ENCODE measurements at places on chromosomes 6 and 20.

DNA sequence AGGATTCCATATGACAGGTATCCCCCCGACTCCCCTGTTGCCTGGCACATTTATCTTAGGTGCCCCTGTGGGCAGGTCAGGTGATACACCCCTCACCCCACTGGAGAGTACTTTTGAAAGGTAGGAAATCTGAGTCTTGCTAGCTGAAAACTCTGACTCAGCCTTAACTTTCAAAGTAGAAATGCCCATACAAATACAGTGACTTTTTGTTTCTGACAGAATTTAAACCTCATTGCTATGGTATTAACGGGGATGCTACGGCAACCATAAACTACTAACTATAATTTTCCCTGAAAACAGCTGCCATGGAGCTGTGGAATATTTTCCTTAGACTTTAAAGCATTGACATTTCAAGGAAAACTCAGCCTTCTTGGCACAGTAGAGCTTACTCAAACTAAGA, 536.0 kb downstream of the RFPL4B start:
- DNase-seq, result no peak

DNA sequence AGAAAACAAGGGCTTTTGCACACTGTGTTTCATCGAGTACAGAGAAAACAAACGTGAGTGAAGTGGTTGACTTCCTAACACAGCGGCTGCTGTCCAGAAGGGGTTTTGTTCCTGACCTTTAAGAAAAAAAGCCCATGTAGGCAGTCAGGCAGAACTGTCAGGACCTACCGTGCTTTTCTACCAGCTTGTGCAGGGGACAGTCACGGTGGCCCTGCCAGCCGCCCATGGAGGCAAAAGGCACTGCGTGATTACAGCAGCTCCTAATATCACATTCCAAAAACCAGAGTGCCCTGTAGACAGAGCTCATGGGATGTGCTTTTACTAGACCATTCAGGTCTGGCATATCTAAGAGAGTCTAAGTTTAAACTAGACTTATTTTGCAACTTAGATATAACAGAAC, 12.2 kb downstream of the TNFAIP3 start:
- DNase-seq, result no peak

DNA sequence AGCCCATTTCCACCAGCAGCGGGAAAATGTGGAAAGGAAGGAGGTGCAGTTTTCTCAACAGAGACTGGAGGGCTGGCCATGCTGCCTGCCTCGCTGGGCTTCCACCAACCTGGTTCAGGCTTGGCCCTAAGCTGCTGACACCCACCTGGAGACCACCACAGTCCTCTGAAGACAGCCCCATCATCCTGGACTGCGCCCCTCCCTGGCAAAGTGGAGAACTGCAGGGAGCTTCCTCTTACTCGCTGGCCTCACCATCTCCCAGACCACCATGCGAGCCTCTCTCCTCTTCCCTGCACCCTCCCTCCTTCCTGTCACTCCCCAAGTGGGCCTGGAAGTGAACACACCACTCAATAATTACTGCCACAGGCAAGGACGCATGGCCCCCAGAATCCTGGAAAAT, 71.5 kb downstream of the PSMG4 start:
- DNase-seq, result no peak

DNA sequence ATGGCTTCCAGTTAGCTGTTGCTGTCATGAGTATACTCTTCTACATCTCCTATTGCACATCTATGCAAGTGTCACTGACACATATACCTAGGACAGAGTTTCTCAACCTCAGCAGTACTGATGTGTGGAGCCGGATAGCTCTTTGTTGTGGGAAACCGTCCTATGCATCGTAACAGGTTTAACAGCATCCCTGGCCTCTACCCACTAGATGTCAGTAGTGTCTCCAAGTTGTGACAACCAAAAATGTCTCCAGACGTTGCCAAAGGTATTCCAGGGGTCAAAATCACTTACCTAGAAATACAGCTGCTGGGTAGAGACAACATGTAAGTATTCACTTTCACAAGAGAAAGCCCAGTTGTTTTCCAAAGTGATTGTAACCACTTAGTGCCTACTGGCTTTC, 637.6 kb downstream of the RNF144B start:
- no peak for DNase-seq

- DNase-seq, result no peak
Measured at GRCh38 chr6:120871416-120872261, 462.6 kb downstream of the TBC1D32 start.

DNA sequence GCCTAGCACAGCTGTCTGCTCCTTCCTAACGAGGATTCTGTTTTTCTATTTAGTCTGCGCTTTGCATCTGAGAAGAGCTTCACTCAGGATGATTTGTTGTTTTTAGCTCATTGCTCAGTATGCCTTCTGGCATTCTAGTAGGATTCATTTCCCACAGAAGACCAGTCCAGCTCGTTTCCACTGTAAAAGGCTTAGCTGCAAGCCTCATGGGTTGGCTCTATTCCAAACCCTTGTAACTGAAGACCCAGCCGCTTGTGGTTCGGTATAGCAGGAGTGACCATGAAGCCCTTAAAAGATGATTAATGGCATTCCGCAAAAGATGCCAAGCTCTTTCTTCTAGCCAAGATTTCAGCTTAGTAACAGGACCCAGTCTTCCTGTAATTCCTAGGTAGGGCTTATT, 7.2 kb downstream of the ADGRF1 start:
- no peak for DNase-seq

DNA sequence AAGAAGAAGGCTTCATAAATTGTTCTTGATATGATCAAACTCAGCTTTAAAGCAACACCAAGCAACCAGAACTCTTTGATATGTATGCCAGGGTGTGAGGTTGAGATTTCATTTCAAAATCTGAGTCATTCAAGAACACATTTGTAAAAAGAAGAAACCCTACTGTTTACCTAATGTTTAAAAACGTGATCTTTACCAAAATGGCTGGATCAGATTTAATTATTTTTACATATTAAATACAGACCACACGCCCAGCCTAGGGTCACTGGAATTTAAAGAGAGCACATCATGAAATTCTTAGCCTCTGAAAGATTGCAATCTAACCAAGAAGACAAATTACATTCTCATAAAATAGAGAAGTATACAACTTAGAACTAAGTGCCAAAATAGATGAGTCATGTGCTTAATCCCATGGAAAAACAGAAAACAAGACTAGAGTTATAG, 206.8 kb upstream of the SMLR1 start:
- no peak for DNase-seq

- peak; percentile 6 for DNase-seq
Measured at GRCh38 chr20:18258126-18258860, 30.0 kb upstream of the ZNF133 start.

- no peak for DNase-seq
Measured at GRCh38 chr20:60649541-60649940, 602.5 kb upstream of the CDH4 start.

DNA sequence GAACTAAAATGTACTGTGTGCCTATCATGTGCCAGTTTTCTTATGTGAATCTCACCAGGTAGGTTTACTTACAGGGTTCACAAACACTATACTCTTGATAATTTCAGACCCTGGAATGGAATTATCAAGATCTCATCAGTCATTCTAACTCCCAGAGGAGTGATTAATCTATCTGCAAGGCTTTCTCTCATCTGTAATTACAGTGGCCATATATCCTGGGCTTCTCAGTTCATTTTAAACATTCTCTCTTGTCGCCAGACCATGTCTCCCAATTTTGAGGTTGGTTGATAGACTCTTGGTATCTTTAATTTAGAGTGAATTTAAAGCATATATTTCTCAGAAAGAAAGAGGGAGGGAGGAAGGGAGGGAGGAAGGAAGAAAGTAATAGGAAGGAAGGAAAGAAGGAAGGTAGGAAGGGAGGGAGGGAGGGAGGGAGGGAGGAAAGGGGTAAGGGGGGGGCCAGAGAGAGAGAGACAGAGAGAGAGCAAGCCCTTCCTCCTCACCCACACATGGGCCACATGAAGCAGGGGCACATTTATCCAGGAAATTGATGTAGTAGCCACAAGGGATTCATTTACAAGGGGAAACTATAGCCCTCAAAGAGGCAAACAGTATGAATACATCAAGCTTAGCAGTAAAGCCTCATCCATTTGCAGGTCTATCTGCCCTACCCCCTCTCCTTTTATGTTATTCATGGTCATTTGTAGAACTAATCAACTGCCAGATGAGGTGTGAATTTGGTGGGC, 25.8 kb upstream of the NRSN1 start:
- DNase-seq, result no peak

DNA sequence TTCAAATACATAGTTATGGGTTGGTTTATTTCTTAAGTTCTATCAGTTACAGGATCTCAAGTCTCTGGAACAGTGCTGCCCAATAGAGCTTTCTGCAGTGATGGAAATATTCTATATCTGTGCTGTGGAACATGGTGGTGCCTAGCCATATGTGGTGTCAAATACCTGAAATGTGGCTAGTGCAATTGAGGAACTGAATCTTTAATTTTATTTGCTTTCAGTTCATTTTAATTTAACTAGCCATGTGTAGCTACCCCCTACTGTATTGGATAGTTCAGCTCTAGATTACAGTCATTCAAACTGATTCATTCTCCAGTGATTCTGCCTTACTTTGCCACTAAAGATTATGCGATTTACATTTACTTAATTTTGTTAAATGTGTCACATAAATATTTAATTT, 503.2 kb downstream of the CDKAL1 start:
- DNase-seq, result no peak

- no peak for DNase-seq
Measured at GRCh38 chr20:20897922-20898321, 185.5 kb upstream of the RALGAPA2 start.

DNA sequence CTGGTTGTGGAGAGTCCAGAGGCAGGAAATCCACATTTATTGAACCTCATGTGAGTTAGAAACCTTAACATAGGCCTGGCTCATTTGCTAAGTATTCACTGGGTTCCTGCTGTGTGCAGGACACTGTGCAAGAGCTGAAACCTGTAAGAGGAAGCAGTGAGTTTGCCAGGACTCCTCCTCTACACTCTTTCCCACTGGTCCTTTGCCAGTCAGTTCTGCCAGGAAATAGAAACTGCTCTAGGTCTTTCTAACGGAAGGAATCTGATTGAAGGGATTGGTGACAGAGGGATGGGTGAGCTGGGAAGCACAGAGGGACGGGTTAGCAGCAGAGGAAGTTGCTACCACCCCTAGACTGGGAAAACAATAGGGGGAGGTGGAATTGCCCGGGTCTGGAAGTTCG, 234.2 kb upstream of the ECI2 start:
- no peak for DNase-seq

GRCh38 chr6:41284726-41285125, 1.8 kb downstream of the TREM1 start:
- DNase-seq, result no peak

DNA sequence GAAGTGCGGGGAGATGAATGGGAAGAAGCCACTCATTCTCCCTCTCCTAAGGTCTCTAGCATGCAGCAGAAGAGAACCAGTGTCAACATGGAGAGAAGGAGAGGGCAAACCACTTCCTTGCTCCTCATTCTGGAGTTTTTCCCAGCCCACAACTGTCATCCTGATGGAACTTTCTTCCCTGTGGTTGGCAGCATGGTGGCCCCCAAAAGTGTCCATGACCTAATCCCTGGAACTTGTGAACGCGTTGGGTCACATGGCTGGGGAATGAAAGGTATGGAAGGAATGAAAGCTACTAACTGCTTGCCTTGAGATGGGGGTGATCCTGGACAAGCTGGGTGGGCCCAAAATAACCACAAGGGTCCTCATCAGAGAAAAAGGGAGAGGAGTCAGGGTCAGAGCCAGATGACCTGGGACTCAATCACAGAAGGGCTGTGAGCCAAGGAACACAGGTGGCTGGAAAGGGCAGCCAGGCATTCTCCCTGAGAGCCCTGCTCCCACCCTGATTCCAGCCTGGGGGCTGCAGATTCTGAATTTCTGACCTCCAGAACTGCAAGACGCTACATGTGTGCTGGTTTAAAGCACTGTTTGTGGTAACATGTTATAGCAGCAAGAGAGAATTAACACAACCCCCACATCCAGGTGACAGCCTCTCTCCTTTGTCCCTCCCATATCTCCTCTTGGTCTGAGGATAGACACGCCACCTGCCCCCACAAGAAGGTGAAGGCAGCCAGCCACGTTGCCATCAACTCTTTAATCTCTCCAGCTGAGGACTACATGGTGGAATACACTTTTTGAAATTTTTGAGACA, 63.2 kb downstream of the PYGB start:
- DNase-seq, result no peak

DNA sequence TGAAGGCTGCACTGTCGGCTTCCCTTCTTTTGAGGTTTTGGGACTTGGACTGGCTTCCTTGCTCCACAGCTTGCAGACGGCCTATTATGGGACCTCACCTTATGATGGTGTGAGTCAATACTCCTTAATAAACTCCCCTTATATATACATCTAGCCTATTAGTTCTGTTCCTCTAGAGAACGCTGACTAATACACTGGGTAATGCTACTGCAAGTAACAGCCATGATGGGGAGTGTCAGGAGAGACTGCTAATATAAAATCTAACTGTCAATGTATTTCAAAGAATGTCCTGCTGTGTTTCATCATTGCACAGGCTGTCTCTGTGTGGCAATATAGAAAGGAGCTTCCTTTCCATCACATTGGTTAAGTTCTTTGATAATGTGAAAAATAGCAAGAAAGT, 57.7 kb upstream of the UST start:
- no peak for DNase-seq

GRCh38 chr6:157974341-157974894, 7.2 kb upstream of the SYNJ2 start:
- no peak for DNase-seq

- DNase-seq, result no peak
Measured at GRCh38 chr6:15509335-15509933, 153.4 kb downstream of the DTNBP1 start.

GRCh38 chr20:48791014-48791413, 36.8 kb downstream of the PREX1 start:
- DNase-seq, result no peak

GRCh38 chr20:39106791-39107190, 144.6 kb downstream of the DHX35 start:
- DNase-seq, result no peak

DNA sequence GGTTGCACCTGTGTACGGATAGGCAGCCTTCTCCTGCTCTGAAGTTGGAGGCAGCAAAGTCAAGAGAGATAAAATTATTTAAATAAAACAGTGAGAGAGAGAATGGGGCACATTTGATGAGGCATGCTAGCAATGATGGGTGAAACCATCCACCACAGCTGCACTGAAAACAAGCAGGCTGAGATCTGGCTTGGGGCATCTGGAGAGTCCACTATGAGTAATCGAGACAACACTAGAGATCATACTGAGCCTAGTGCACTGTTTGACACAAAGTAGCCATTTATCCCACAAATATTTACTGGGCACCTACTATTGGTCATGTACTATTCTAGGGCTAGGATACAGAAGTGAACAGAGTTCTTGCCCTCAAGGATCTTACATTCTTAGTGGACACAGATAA, 66.4 kb downstream of the DZANK1 start:
- DNase-seq, result no peak
